Naive thymus-derived CD8-positive, alpha-beta T cell (primary cell): ENCODE measurements at places on chromosomes 4 and X.

GRCh38 chr4:55021214-55021613 is 104.2 kb downstream of the KDR start:
- no peak for DNase-seq

DNA sequence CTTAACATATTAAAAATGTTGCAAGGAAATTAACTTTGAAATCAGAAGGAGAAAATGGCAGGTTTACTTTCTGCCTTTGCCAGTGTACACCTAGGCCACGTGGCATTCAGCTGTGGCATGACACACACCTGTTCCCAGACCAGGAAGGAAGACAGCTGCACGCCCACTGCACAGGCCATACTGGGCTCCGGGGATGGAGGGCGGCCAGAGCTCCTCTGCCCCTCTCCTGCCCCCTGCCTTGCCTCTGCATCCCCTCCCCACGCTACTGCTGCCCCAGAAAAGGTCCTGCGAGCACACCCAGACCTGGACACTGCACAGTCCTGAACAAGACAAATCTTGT is 68.4 kb downstream of the GATB start:
- DNase-seq, result no peak

DNA sequence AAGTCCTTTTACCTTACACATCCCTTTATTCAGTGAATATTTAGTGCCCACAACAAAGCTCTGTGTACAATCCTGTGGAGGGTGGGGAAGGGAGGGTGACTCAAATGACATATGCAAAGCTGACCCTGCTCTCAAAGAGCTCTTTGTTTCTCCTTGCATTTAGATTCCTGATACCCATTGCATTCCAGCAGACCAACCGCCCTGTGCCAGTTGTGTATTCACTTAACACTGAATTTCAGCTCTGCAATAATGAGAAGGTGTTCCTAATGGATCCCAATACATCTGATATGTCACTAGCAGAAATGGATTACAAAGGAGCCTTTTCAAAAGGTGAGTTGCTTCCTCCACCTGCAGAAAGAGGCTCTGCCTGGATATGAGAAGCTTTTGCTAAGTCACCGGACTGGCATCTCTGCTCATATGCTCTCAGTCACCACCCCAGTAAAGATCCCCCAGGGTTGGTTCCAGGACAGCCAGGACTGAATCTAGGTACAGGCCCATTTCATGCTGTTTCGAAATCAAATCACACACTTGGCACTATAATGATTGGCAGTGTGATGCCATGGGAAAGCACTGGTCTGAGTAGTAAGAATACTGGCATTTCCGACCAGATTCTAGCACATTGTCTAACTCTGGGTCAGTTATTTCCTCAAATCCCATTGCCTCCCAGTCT is 17.1 kb upstream of the ANXA3 start:
- DNase-seq, result no peak

DNA sequence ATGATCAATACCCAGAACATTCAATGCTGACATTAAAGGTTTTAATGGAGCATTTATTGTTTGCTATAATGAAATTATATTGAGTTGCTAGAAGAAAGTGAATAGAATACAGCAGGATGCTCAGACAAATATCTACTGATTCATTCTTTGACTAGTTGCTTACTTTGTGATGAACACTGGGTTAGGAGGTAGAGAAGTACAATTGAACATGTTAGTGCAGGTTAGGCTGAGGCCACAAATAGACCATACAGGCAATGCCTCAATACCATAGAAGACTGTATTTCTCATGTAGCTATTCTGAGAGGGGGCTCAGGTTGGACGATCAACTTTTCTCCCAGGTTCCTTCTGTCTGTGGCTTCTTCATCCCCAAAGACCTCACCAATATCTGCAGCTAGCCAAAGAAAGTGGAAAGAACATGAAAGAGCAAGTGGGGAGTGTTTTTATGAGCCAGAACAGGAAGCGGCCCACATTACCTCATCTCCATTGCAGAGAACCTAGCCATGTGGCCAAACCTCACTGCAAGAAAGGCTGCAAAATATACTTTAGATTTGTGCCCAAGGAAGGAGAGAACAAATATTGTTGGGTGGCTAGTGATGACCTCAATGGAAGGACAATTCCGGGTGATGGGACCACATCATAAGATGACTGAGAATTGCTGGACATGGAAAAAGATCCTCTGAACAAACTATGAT is 180.3 kb upstream of the GATB start:
- no peak for DNase-seq

GRCh38 chr4:10084651-10085358 is 31.8 kb downstream of the WDR1 start:
- no peak for DNase-seq
